Stimulated activated CD8-positive, alpha-beta memory T cell treated with anti-CD3 and anti-CD28 coated beads, Interleukin-15, amount 100 ng/mL, for 24 hours (primary cell): ENCODE measurements at places on chromosomes 6 and 20.

GRCh38 chr6:25413207-25413905, 134.2 kb downstream of the CARMIL1 start:
- no peak for DNase-seq

DNA sequence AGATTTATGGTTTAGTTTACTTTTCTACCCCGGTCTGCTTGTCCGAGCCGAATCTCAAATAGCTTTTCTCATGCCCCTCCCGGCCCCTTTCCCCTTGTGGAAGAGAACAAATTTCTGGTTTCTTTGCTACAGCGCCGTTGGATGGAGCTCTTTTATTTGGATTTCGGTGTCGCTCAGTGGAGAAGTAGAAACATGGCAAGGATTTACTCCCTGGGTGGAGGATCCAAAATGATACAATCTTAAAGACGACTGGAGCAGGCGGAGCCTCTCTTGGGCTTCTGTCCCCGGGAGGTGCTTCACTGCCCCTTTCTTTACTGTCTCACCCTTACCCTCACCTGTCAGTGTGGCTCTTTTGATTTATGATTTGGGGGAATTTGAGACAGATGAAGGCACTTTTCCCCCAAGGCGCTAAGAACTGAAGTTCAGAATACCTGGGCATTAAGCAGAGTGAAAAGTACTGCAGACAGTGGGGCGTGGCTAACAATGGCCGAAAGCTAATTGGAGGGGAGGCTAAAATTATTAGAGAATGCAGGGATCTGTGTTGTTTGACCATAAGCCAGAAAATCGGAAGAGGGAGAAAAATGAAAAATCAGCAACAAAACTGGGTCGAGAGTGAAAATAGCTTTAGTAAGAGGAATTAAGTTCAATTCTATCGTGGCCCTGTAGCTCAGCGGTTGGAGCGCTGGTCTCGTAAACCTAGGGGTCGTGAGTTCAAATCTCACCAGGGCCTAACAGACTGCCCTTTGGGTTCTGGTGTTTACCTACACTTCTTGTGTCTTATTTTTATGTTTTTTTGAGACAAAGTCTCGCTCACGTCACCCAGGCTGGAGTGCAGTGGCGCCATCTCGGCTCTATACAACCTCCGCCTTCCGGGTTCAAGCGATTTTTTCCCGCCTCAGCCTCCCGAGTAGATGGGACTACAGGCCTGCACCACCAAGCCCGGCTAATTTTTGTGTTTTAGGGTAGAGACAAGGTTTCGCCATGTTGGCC, 145.1 kb upstream of the ZNF184 start:
- DNase-seq = no peak

DNA sequence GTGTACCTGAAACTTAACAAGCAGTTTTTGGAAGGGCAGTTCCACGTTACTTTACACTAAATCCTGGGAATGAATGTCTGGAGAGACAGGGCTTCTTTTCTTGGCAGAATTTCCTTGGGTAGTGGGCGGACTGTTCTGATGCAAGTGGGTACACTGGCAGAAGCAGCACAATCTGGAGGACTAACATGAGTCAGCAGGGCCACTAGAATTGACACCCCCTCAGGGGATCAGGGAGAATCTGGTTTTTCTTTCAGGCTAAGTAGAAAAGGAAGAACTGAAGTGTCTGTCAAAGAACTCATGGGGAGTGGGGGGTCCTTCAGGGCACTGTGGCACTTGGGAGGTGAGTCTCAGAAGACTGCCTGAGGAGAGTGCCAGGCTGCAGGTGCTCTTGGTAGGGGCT, 34.6 kb downstream of the PANK2 start:
- DNase-seq = no peak

DNA sequence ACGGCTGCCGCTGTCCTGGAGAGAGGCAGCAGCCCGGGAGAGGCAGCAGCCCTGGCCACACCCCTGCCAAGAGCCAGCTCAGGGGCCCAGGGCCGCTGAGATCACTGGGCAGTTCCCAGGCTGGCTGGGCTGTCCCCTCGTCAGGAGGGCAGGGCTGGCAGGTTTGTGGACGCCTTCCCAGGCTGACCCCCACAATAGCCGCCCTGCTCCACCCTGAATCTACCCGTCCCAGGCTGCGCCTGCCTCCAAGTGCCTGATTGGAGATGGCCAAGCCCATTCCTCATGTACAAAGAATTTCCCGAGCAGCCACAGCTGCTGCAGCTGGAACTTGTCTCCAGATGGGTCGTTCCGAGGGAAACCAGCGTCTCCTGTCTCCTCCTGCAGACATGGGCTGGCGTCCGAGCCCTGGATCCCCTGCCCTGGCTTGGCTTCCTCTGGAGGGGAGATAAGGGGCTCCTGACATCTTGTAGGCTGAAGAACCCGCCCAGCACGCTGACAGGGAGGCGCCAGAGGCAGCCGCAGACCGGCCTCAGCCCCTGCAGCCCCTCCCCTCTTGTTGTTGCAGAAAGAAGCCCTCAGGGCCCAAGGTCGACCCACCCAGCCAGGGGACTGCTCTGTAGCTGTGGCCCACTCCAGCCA, 9.4 kb upstream of the GATA5 start:
- DNase-seq = no peak

DNA sequence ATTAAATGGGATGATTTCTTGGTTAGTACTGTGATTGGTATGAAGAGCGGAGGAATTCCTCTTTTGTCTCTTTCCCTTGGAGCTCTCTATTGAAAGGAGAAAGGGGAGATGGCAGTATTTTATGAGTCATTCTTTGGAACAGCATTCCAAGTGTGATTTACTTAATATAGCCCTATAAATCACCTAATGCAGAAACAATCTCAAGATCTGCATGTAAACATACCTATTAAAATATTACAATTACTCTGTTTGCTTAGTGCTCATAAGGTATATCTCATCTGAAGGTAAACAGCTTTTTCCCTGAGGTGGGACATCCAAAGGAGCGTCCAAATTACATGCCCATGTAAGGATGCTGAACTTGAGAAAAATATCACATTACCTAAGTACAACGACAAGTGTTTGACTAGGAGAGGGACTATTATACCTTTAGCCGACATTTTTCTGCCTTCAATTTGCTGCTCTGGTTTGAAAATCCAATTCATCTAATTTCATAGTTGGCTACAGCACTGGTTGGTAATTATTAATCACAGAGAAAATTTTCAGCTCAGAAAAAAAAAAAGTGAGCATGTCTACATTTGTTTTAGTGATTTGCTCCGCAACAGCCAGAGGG, 229.0 kb downstream of the FOXC1 start:
- DNase-seq = no peak

DNA sequence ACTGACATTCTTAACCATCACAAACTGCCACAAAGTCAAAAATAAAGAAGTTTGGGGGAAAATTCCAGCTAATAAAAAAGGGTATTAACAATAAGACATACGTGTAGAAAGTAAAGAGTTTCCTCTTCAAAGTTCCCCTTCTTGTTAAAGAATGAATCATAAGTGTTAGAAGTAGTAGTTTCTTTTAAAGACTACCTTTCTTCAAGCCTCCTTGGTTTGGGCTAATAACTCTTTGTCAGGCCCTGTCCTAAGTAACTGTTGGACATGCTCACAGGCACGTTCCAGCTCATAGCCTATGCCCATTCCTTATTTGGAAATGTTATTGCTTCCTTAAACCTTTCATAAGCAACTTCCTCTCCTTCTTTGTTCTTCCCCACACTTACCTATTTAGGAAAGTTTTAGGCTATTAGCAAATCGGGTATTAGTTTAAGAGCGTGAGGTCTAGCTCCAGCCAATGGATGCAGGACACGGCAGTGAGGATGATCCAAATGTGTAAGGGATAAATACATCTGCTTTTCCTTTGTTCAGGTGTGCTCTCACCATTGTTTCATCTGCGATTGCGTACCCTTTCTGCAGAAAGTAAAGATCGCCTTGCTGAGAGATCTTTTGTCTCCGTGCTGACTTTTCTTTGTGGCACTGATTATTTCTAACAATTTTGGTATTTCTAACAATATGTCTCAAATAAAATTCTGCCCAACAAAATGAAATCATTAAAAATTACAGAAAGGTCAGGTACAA, 64.9 kb downstream of the CHD6 start:
- no peak for DNase-seq

- DNase-seq = no peak
Observed at GRCh38 chr6:96659084-96659845, 96.3 kb downstream of the FHL5 start.

DNA sequence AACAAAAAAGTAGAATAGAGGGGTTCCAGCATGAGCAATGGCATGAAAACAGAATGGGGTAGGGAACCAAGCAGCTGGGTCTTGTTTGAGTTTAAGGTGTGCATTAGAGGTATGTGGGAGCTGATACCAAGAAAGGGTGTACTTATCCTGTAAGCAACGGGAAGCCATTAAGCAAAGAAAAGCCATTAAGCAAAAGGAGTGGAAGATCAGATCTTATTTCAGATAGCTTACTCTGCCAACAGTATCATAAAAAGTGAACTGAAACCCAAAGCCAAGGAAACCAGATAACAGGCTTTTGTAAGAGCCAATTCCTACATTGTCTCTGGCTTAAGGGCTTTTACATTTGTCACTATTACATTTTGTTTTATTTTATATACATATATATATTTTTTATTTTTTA, 21.3 kb upstream of the BEND6 start:
- no peak for DNase-seq
